GM12892 (cell line): ENCODE measurements at places on chromosomes 5 and 9.

- no peak for DNase-seq
Observed at GRCh38 chr9:99299211-99300102, 77.4 kb downstream of the SEC61B start.

DNA sequence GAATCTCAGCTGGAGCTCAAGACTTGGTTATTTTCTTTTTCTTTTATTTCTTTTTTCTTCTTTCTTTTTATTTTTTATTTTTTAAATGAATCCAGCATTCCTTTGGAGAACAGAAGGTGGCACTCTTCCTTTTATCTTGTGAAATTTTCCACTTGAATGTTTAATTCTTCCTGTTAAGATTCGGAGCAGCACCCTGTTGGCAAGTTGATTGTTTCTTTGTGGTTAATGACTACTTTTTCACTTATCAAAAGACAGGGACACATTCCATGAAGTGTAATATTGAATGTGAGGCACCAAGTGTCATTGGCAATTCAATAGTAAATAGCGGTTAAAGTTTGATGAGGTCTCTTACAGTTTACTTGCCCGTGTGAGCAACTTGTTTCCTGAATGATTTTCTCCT is 240.5 kb upstream of the CHD1 start:
- no peak for DNase-seq

- no peak for DNase-seq
Observed at GRCh38 chr5:179217356-179217755, 127.9 kb downstream of the ADAMTS2 start.

- no peak for DNase-seq
Observed at GRCh38 chr5:60274747-60275146, 381.2 kb upstream of the PDE4D start.

- DNase-seq = no peak
Observed at GRCh38 chr5:72245546-72245945, 74.5 kb downstream of the MRPS27 start.

DNA sequence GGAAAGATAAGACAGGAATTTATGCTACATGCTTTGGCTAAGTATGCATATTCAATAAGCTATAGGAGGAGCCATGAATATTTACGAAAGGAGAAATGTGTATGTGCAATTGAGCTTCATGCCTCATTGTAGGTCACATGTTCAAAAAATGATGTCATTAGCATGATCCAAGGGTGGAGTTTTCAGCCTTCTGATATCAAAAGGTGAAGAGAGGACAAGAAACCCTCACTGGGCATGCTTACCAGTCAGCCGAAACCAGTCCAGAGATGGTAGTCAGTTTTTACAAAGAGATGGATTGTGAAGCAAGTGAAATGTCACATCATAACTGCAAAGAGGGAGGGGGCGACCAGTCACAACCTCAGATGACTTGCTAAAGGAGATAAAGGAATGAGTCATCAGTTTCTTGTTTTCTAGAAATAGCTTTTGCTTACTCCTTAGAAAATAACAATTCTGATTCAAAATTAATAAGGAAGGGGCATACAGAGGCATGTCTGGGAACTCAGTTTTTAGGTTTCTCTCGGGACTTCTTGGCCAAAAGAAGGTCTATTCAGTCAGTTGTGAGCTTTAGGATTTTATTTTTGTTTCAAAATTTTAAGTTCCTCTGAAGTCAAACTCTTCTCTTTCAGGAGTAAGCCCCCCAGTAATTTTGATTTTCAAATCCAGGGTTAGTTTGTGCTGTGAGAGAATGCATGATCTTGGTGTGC is 1067.8 kb upstream of the EDIL3 start:
- no peak for DNase-seq

DNA sequence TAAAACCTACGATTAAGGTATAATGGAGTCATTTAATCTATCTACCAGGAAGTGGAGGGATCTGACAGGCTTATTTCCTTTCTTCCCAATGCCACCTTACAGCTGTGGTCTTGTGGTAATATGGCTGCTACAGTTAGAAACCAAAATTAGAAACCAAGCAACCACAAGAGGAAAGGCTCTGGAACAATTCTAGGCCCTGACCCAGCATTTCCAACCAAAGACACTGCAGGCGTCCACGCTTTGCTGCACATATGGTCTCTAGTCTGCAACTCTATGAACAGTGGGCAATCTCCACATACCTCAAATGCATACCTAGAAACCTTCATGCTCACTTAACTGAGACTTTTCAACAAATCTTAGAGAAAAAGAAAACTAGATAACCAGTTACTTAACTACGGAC is 339.1 kb downstream of the NFIB start:
- DNase-seq = no peak

GRCh38 chr5:18380729-18381362 is 746.6 kb downstream of the TAF11L14 start:
- DNase-seq = no peak

- no peak for DNase-seq
Observed at GRCh38 chr5:18102733-18103132, 468.5 kb downstream of the TAF11L14 start.

DNA sequence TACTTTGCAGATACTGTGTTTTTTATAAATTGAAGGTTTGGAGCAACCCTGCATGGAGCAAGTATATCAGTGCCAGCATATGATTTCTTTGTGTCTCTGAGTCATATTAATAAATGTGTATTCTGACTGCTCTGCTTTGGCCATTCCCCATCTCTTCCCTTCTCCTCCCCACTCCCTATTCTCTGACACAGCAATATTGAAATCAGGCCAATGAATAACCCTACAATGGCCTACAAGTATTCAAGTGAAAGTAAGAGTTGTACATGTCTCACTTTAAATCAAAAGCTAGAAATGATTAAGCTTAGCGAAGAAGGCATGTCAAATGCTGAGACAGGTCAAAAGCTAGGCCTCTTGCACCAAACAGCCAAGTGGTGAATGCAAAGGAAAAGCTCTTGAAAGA is 82.2 kb upstream of the TLX3 start:
- no peak for DNase-seq

GRCh38 chr9:130034570-130034969 is 8.4 kb downstream of the FNBP1 start:
- no peak for DNase-seq

DNA sequence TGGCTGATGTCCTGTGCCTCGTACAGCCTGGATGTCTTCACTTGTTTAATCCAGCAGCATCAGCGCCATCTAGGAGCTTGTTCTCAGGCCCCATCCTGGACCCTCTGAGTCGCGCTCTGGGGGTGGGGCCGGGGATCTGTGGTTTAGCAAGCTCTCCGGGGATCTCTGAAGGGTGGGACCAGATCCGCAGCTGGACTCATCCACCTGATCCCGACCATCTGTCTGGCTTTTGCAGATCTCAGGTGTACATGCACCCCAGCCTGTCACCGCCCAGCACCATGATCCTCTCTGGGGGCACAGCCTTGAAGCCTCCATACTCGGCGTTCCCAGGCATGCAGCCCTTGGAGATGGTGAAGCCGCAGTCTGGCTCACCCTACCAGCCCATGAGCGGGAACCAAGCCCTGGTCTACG is 15.1 kb upstream of the POMT1 start:
- no peak for DNase-seq

- peak; percentile 39 for DNase-seq
Observed at GRCh38 chr9:98146101-98146991, 27.3 kb upstream of the TRIM14 start.

DNA sequence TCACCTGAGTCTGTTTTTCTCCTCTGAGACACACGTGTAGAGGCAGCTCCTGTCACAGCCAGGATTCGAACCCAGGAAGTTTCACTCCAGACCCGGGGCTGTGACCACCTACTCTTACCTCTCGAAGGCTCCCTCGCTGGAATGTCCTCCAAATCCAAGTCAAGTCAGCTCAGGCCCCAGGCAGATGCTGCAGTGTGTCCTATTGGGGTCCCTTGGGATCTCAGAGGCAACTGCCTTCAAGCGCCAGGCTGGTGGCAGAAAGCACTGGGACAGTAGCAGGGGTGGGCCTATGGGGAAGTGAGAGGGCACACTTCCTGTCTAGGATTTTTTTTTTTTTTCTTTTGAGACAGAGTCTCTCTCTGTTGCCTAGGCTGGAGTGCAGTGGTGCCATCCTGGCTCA is 762 bp upstream of the ST6GALNAC4 start:
- DNase-seq = no peak

DNA sequence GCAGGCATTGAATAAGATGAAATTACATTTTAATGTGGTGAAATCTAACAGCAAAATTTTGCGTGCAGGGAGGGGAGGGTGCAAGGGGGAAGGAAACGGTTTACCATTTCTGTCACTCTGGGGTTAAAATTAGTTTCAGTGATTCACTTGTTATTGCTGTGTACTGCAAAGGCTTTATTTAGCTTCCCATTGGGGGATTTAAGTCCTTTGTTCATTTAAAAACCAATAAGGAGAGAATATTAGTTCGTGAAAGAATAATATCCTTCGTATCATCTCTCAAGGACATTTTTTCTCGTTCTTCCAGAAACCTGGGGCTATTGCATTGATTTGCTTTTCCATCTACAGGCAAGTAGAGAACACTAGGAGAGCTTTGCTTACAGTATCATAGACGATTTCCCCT is 667.8 kb upstream of the RGMB start:
- DNase-seq = no peak

DNA sequence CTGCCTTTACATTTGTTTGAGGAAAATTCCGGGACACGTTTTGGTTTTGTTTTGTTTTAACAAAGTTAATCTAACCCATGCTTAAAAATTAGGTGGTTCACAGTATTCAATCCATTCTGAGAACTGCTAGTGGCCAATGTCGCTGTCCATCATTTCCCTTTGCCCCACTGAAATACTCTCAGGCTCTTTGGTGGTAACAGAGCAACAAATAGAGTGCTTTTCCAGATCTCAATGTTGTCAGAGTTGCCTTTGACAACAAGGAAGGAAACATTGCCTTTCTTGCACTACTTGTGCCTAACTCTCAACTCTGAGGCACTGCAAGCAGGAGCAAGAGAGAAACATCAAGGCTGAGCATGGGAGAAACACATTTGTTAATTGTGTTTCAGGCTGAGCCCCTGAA is 154.0 kb downstream of the MCTP1 start:
- no peak for DNase-seq

DNA sequence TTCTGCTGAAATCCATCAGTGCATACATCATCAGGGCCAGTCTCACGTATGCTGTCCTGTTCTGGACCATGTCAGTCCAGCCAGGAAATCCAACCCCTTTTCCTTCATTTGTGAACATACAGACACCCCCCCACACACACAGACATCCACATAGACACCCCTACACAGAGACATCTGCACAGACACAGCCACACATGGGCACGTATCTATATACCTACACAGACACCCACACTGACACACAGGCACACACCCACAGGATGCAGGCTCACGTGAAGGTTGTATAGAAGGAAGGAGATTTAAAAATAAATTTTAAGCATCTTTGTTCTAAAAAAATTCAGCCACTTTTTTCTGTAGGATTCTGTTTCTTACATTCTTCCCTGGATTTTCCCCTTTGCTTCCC is 325.6 kb downstream of the SLIT3 start:
- no peak for DNase-seq

GRCh38 chr5:72518001-72518683 is 10.9 kb upstream of the ZNF366 start:
- no peak for DNase-seq

DNA sequence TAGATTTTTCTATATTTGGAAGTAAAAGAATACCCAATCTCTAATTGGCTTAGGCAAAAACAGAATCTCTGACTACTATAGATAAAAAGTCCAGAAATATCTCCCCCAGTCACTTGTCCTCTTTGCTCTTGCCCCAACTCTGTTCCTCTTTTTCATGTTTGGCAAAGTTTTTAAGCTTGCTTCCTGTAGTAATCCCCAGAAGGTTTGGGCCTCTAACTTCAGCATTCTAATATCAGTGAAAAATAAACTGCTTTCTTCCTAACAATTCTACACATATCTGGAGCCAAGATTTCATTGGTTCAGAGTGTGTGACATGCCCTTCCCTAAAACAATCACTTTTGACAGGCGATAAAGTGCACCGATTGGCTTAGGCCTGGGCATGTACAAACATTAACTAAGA is 1680.3 kb downstream of the MAT2B start:
- no peak for DNase-seq

DNA sequence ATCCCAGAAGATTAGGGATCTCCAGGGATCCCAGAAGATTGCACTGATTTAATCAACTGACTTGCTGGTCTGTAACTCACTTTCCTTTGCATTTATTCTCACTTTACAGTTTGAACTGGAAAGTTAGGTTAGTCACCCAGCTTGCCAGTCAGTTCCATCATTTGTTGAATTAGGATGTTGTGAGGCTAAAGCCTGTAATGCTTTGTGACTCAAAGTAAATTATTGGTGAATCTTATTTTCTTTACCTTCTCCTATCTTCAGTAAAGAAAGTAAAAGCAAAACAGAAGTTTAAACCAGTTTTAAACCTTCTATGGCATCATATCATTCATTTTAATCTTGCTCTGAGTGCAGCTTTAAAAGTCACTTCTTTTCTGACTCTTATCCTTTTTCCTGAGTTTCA is 85.8 kb downstream of the SLC44A1 start:
- no peak for DNase-seq

GRCh38 chr5:144915452-144915851 is 744.8 kb downstream of the KCTD16 start:
- DNase-seq = no peak

DNA sequence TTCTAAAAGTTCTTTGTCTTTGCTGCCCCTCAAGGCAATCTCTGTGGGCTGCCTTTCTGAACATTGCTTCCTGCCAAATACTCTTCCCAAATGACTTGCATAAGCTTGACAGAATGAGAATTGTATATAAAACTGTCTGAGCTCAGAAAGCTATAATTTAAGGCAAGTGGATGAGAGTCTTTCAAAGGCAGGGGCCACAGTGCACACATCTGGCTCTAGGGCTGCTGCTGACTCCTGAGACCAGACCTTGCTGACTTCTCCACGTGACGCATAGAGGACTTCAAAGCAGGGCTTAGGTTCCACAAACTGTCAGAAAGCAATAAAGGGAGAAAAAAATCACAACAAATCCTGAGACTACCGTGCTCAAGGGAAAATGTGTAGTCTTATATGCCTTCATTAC is 79.4 kb upstream of the DIRAS2 start:
- DNase-seq = no peak

GRCh38 chr5:171715551-171715950 is 70.1 kb upstream of the SMIM23 start:
- DNase-seq = no peak

GRCh38 chr9:23638837-23639426 is 187.1 kb downstream of the ELAVL2 start:
- no peak for DNase-seq

DNA sequence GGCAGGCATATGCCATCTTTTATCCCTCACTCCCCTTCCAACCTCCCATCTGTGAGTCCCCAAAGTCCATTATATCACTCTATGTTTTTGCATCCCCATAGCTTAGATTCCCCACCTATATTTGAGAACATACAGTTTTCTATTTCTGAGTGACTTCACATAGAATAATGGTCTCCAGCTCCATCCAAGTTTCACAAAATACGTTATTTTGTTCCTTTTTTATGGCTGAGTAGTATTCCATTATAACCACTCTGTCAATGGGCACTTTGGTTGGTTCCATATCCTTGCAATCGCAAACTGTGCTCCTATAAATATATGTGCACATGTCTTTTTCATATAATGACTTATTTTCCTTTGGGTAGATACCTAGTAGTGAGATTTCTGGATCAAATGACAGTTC is 178.6 kb downstream of the GAS1 start:
- DNase-seq = no peak
